DMS153 (cell line): ENCODE measurements at places on chromosomes 3 and 15.

GRCh38 chr3:153348457-153349107 is 186.6 kb downstream of the RAP2B start:
- DNase-seq, result no peak

- DNase-seq, result no peak
These were observed 31.3 kb downstream of the TLE3 start for GRCh38 chr15:70066447-70066846.

DNA sequence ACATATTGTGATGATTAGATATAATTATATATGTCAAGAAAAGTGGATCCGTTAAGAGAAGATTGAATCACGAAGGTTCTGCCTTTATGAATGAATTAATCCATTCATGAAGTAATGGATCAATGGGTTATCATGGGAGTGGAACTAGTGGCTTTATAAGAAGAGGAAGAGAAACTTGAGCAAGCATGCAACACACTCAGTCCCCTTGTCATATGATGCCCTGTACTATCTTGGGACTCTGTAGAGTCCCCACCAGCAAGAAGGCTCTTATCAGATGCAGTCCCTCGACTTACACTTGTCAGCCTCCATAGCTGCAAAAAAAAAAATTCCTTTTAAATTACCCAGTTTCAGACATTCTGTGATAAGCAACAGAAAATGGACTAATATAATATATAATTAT is 301.9 kb downstream of the RAP2B start:
- no peak for DNase-seq

DNA sequence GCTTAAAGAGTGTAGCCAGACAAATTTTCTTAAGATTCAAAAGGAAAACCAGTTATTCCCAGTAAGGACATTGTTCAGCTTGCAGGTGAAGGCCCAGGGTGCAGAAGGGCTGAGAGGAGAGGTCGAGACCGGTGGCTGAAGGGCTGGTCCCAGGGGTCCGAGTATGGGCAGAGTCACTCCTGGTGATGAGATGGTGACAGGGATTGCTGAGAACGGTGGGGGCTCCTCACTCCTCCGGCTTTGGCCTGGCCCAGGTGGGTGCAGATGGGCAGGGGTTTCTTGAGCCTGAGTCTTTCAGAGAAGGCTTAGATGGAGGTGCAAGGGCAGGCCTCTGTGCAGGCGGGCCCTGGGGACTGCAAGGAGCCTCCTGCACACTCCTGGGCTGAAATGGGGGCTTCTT is 56.2 kb downstream of the ZNF445 start:
- DNase-seq, result no peak
